ENCODE measurements at places on chromosomes 5 and 9.

DNA sequence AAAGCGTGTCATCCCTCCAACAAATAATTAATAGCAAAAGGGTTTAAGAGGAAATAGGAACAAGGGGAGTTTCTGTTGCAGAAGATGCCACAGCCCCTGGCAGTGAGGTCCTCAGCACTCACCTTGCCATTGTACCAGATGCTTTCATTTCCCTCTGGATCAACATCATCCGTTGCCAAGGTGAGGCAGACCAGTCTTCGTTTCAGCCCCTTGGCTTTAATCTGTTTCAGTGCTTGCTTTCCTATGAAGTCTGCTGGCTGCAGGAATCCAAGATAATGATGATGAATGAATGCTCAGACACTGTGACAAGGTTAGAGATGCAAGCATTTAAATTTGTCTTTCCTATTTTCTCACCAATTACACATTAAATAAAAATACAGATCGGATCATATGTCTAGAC lies 20.0 kb upstream of the ARSB start:
- no peak for DNase-seq

DNA sequence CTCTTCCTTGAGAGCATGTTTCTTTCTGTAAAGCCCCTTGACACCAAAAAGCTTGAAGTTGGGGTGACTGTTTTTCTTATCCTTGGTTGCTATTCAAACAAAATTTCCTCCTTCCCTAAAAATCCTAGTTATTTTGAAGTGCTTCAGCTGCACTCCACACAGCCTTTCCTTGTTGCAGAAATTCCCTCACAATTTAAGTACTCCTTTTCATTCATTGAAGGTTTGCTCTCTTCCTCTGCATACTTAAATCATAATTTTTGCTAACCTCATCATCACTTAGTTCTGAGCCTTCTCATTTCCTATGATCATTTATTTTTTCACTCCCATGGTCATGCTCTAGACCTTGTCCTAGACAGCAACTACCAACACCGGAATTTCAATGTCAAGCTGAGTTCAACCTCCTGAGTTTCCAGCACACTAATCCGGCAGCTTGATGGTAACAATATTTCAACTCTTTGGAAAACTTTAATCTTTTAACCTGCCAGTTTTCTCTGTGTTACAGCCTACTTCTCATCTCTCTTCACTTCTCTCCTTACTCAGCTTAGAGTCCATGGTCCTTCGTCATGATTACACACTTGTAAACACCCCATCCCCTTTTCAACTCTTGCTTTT lies 78.7 kb upstream of the ACTBL2 start:
- DNase-seq = no peak

- no peak for DNase-seq
These were observed 155.6 kb upstream of the PANK3 start for GRCh38 chr5:168734620-168735300.

DNA sequence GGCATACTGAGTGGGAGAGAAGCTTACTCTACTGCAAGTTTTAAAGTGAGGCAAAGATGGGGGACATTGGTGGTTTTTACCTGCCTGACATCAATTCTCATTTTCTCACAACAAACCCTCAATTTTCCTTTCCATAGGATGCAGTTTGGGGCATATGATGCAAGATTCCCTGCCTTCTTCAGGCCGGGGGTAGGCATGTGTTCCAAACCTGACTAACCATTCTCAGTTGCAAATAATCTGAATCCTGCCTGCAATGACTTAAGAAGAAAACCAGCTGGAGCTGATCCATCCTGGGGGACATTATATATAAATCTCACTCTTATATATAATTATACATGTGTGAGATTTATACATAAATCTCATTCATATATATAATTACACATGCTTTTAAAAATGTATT lies 223.6 kb upstream of the EFNA5 start:
- DNase-seq = no peak

DNA sequence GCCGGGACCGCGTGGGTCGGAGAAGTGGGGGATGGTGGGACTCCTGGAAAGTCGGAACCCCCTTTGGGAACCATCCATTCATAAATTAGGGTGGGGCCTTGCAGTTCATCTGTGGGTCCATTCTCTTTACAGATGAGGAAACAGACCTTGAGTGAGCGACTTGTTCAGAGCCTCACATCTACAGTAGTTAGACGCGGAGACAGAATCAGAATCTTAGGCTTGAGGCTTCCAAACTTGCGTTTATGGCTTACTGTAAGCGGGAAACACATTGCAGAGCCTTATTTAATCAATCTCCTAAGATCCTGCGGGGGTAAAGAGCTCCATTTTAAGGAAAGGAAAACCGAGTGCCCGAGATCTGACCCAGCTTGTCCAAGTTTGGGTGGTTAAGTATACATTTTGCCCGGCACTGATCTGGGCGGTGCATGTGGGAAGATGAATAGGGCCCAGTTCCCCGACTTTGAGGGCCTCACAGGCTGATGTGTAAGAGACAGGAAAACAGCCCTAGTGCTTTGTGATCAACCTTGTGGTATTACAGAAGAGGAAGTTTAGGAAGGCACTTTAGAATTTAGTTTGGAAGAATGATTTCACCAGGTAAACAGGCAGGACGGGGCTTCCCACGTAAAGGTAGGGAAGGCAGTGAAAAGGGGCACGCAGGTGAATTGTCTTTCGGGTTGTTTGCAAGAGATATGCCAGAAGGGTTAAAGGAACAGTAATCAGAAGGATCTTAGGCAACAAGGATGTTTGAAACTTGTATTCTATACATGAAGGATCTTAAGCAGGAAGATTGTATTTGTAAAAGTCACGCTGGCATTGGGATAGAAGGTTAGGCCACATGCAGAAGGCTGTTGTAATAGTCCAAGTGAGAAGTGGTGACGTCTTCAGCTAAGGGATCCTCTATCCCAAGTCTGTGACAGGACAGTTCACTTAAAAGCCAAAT lies 744 bp downstream of the TARS1 start:
- peak; percentile 25 for DNase-seq

DNA sequence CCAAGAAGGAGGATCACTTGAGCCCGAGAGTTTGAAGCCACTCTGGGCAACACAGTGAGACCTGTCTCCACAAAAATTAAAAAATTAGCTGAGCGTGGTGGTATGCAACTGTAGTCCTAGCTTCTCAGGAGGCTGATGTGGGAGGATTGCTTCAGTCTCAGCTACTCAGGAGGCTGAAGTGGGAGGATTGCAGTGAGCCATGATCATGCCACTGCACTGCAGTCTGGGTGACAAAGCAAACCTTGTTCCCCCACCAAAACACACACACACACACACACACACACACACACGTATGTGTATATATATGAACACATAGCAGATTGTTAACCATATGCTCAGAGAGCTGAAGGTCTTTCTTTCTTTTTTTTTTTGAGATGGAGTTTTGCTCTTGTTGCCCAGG lies 157.5 kb upstream of the MAST4 start:
- DNase-seq = no peak

DNA sequence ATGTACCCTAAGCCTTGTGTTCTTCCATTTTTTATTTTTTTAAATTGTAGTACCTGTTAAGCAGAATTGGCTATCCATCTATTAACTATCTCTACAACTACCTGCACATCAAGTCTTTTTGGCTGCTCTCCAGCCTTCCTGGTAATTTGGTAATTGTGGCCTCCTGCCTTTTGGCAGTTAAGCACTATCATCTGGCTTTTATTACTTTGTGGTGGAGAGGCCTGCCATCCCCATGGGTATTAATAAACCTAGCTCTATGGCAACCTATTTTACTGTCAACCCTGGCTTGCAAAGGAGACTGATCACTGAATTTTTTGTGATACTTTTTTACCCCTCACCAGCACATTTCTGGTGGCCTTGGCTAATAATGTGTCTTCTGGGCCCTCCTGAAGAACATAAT lies 20.5 kb downstream of the SELENOP start:
- peak; percentile 46 for DNase-seq

GRCh38 chr5:107680799-107681198 lies 10.1 kb upstream of the EFNA5 start:
- no peak for DNase-seq

DNA sequence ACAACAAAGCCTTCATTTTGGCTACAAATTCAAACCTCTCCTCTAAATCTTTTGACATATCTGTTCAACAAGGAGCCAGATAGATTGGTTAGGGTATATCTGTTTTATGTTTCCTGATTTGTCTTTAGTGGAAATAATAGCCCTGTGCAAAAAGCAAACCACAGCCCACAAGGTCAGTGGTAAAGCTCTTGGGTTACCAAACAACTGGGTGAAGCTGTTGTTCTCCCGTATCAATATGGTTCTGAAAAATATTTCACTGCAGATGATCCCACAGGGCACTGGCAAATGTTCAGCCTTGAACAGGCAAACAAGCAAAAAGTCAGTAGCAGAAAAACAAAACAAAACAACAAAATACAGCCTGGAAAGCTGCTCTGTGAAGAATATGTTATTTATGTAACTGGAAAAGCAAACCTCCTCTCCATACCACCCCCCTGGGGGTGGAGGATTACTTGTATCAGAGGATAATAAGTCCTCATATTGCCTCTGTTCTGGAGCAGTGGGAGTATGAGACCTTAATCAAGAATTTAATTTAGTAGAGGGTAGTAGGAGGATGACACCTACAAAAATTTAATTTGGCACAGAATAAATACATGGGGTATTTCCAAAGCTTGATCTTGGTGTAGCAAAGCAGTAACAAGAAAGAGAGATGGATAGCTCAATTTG lies 20.8 kb upstream of the PTBP3 start:
- DNase-seq = no peak

DNA sequence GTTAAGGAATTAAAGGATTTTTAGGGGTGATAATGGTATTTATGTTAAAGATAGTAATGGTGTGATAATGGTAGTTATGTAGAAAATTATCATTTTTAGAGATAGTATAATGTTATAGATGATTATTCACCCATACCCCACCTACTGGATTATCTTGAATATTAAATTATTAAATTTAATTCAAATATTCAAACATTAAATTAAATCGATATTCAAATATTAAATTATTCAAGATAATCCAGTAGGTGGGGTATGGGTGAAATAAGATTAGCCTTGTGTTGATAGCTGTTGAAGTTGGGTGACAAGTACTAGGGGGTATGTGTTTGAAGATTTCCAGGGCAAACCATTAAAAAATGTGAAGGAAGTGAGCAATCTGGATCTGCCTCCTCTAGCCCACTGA lies 15.6 kb downstream of the FAM219A start:
- no peak for DNase-seq

- DNase-seq = no peak
These were observed 145.4 kb downstream of the MTX3 start for GRCh38 chr5:79845448-79846197.

GRCh38 chr5:87686975-87687374 lies 274.2 kb upstream of the CCNH start:
- DNase-seq = no peak

GRCh38 chr9:122342323-122343050 lies 28.3 kb upstream of the PTGS1 start:
- DNase-seq = no peak

DNA sequence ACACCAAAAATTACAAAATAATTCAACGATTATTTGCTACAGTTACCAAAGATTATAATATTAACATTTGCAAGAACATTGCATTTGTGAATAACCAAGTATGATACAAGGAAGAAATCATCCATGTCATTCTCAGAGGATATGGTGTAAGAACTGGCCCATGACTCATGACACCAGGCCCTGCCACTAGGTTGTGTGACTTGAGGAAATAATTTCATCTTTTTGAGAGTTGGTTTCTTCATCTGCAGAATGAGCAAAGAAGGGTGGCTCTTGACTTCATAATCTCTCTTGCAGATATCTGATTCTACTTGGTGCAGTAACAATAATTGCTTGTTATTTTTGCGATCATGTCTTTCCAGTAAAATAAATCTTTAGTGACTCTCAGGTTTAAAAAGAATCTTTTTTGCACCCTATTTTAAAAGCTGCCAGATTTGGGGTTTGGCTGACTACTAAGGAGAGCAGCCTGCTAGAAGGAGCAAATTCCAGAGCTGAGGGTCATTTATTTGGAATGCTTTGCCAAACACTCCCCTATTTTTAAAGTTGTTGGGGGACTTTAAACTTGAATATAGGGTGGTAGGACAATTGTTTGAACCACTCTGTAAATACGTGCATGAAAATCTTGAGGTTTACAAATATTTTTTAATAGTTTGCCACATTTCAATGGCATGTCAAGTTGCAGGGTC lies 23.5 kb downstream of the ITGA1 start:
- DNase-seq = no peak

DNA sequence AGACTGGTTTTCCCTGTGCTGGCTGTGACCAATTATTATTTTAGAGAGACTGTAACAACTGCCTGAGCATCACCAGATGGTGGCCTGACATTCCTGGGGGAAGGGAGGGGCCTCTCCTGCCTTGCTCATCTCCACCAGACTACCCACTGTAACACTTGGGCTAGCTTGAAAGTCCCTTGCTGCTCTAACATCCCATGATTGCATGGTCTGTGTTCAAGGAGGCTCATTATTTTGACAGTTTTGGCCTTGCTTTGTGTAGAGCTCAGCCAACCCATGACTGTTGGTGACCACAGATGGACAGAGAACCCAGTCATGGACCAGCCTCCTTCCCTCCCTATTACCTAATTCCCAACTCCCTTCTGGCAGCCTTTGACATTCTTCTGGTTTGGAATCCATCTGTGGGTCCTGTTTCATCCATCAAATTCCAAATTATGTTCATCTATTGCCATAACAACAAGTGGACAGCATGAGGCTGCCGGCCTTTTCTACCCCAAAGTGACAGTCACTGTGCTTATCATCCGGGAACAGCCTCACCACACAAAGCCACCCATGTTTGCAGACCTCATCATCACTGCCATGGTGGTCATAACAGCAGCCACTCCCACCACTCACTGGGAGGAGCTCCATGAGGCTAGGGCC lies 49.0 kb upstream of the ICE1 start:
- no peak for DNase-seq

GRCh38 chr5:17727098-17727497 lies 92.8 kb downstream of the TAF11L14 start:
- DNase-seq = peak; percentile 73

DNA sequence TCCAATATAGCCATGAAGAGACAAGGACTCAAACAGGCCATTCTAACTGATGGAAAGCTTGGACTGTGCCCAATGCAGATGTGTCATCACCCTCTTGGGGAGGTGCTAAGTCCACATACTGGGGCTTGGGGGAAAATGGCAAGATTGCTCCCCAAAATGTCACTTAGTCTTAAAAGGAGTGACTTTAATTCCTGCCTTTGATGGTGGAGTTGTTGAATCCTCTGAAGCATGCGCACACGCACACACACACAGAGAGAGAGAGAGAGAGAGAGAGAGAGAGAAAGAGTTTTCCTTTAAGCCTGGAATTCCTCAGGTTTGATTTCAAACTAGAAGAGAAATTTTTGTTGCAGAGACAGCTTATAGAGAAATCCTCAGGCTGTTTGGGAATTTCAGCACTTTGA lies 161.9 kb upstream of the GAS1 start:
- no peak for DNase-seq
